Fibroblast of upper back skin (primary cell): ENCODE measurements at places on chromosomes 2 and 18.

DNA sequence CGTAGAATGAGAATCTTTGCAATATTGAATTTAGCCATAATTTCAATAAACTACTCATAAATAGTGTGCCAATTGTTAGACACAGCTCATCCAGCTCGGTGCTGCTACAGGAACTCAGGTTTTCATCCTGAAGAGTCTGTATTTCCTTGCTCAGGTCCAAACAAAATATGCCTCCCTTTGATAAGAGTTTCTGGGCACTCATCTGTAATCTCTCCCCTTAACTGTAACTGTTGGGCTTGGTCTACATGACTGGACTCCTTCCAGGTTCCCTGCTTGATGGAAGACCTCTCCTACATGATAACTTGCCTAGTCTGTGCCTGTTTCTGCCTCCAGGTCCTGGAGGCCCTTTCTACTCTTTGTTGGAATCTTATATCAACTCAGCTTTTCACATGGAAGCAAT is 57.9 kb downstream of the GCA start:
- no peak for DNase-seq

- no peak for DNase-seq
These were observed 282.0 kb upstream of the RND3 start for GRCh38 chr2:150769421-150769820.

GRCh38 chr2:36409935-36410334 is 54.4 kb downstream of the CRIM1 start:
- DNase-seq: no peak

- DNase-seq: no peak
These were observed 3.6 kb upstream of the RNF144A start for GRCh38 chr2:6913415-6914157.

- no peak for DNase-seq
These were observed 38.6 kb downstream of the SP110 start for GRCh38 chr2:230181195-230181594.

GRCh38 chr2:207531032-207531952 is 1.5 kb downstream of the CREB1 start:
- DNase-seq: no peak

- DNase-seq: no peak
These were observed 5.6 kb upstream of the BCL2 start for GRCh38 chr18:63325086-63325686.

GRCh38 chr2:215968499-215968898 is 44.9 kb downstream of the MREG start:
- no peak for DNase-seq

GRCh38 chr2:168775837-168776236 is 26.6 kb upstream of the NOSTRIN start:
- no peak for DNase-seq

- no peak for DNase-seq
These were observed 238.8 kb downstream of the CD226 start for GRCh38 chr18:69708844-69709243.

- DNase-seq: no peak
These were observed 10.0 kb upstream of the GPR55 start for GRCh38 chr2:230935130-230935430.

GRCh38 chr2:42077343-42077742 is 29.5 kb downstream of the PKDCC start:
- peak; percentile 31 for DNase-seq

GRCh38 chr2:143428700-143429099 is 299.5 kb downstream of the ARHGAP15 start:
- no peak for DNase-seq

GRCh38 chr18:47981830-47982229 is 51.4 kb upstream of the SMAD2 start:
- no peak for DNase-seq

- DNase-seq: no peak
These were observed 588 bp upstream of the CCDC93 start for GRCh38 chr2:118014492-118014824.

DNA sequence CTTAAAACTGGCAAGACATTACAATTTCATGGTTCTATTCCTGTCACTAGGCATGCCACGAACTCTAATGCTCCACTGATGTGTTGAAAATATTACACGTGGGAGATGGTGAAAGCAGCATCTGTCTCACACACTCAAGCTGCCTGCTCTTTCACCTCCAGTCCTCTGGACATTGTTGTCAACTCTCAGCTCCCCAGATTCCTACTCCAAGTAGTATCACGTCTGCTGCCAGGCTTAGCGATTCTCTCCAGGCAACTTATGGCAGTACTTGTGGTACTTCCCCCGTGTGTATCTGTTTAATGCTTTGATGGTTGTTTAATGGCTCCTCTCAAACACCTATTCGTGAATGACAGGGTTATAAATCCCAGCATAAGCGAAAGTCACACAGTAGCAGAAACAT is 103.8 kb downstream of the TMEFF2 start:
- no peak for DNase-seq

DNA sequence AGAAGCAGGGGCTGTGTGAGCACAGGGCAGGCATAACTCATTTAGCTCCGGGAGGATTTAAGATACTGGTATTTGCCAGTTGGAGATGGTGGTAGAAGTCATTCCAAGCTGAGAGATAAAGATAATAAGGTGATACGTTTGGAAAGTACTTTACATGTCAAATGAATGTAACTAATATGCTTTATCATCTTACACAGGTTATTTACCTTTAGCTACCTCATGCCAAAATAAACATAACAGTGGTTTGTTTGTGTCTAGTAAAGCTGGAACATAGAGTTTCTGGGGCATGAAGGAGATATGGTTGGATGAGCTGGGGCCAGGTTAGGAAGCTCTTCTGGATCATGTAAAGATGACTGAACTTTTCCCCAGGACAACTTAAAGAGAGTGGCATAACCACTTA is 126.9 kb upstream of the PIK3C3 start:
- no peak for DNase-seq

DNA sequence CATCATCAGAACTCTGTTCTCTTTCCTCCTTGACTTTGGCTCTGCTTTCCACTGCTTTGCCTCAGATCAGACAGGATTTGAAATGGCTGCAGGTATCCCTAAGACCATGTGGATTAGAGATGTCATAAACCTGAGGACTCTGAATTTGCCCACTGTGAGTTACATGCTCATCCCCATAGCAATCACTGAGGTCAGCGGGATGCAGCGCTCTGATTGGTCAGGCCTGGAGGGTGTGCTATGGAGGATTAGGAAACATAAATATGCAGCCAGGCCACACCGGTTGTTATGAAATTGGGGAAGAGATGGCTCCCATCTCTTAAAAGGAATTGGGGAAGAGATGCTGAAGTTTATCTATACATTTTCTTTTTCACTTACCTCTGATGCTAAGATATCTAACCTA is 73.7 kb upstream of the DNAJC10 start:
- peak; percentile 29 for DNase-seq

DNA sequence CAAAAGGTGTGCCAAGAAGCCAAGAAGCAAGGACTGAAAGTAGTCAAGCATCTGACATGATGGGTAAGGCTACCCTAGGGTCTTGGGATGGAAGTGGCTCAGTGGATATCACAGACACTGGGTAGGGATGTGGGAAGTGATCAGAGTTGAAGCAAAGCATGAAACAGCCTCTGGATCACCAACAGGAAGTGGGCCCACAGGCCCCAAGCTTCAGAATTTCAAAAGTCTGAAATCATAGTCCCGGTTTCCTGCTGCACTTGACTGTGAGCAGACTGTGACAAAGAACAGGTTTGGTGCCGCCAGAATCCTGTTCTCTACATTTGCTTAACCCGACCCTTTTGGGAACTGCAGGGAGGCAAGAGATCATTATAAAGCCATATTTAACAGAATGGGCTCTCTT is 57.4 kb downstream of the SP100 start:
- no peak for DNase-seq

GRCh38 chr2:44974064-44974715 is 32.7 kb downstream of the SIX3 start:
- peak; percentile 31 for DNase-seq

DNA sequence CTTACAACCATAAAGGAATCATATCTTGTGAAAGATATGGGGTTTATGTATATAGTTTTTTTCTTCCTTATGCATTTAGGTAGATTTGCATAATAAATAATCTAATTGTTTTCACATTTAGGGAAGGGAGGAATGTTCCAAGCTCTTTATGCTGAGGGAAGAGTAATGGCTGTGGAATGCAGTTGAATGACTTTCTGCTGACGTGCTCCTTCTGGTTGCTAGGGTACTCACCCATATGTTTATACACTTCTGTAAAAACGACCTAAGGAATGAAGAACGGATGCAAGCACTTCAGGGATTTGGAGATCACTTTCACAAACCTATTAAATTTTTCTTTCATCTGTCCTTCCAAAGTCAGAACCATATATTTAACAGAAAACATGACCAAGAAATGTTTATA is 29.2 kb upstream of the PPP4R1 start:
- DNase-seq: peak; percentile 98

DNA sequence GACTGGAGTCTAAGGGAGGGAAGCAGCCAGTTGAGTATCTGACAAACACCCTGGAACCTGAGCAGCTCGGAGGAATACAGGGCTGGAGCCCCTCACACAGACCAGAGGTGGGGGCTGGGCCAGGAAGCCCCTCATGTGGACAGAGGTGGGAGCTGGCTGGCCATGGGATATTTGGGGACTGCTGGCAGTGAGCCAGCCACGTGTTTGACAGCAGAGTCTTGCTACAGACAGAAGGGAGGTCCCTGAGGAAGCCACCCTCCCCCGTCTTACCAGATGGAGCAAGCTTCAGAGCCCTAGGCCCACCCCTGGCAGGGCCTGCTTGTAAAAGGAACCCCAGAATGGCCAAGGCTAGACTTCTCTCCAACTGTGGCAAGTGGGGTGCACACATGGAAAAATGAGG is 3.6 kb upstream of the MTERF4 start:
- DNase-seq: no peak
